Mesothelial cell of epicardium (in vitro differentiated cells): ENCODE measurements at places on chromosomes 6 and 20. TPM values are rescaled to one million over a fixed set of nuclear protein-coding genes. Genes with fewer than 3 reads are reported as not detected.

- DNase-seq, result no peak
Observed at GRCh38 chr20:20668639-20669038, 43.8 kb downstream of the RALGAPA2 start.

DNA sequence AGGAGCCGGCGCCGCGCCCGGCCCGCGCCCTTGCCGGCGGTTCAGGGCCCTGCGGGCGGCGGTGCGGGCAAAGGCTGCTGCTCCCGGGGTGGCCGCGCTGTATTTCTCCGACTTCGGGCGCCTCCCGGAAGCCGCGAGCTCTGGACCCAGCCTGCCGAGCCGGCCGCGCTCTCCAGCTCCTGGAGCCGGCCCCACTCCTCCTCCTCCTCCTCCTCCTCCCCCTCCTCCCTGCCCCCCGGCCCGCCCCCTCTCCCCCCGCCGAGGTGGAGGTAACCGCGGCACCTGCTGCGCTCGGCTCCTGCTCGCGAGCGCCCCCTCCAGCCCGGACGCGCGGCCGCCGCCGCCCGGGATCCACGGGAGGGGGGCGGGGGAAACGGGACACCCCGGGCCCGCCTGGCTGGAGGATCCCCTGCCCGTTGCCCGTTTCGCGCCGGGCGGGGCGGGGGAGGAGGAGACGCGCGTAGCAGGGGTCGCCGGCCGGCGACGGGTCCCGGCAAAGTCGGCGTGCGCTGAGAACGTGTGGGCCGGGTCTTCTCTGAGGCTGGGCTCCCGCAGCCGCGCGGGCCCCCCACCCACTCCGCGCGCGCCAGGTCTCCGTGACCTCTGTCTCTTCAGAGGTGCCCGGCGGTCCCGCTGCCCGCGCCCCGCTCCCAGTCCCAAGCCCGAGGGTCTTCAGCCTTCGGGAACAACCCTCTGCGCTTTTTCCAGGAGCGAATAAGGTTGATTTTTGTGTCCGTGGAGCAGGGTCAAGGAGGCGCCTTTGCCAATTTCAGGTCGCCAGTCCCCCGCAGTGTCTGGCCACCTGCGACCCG, at the start of gene SLC22A23:
Gene SLC22A23 (minus strand): TSS at position 153 of the 812 bp plus-strand sequence. CDS start 491 bp downstream, outside the sequence.
- DNase-seq, result peak; percentile 75

- DNase-seq, result peak; percentile 39
Observed at GRCh38 chr20:17611540-17612286, 41.8 kb downstream of the DSTN start.

- no peak for DNase-seq
Observed at GRCh38 chr6:35024551-35025054, 116.5 kb downstream of the TCP11 start.

DNA sequence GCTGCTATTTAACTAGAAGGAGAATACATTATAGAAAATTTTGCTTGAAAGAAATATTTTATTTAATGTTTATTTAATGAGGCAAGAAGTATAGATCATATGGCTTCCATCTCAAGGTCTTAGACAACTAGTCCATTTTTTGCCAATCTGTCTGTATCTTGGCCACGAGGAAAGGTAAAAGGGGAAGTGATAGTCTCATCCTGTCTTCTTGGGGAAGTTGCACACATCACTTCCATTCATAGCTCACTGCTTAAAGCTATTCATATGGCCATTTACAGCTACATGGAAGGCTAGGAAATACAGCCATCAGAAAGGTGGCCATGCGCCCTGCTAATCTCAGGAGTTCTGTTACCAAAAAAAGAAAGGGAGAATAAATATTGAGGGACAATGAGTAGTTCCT, 50.8 kb downstream of the METTL24 start:
- DNase-seq, result no peak

GRCh38 chr6:117740605-117741004, 65.3 kb downstream of the NUS1 start:
- no peak for DNase-seq

GRCh38 chr20:33236351-33236750, 555 bp downstream of the BPIFA1 start:
- no peak for DNase-seq

DNA sequence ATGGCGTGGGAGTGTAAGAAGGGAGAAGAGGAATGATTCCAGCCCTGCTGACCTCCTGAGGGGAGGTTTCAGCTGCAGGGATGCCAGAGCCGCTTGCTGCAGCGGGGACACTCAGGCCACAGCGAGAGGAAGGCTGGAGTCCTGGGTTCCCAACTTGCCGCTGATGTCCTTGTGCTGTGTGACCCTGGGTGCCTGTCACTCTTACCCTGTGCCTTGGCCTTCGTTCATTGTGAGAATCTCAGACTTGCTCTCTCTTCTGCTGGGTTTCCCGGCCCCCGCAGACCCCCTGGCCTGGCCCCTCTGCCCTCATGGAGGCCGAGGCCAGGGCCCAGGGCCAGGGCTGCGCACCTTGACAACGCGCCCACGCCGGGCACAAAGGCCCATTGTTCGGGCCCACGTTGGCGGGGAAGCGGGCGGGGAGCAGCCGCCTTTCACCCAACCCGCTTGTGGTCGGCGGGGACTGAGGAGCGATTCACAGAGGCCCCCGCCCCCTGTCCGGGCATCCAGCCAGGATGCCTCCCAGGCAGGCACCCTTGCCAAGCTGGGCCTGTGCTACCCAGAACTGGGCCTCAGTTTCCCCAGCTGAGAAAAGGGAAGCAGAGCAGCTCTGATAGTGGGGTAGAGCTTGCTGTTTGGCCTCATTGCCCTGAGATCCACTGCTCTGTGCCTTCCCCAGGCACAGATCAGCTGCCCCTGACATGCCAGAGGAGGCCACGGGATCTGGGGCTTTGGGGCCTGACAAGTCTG, 52.4 kb downstream of the CEBPB start:
- DNase-seq, result no peak

DNA sequence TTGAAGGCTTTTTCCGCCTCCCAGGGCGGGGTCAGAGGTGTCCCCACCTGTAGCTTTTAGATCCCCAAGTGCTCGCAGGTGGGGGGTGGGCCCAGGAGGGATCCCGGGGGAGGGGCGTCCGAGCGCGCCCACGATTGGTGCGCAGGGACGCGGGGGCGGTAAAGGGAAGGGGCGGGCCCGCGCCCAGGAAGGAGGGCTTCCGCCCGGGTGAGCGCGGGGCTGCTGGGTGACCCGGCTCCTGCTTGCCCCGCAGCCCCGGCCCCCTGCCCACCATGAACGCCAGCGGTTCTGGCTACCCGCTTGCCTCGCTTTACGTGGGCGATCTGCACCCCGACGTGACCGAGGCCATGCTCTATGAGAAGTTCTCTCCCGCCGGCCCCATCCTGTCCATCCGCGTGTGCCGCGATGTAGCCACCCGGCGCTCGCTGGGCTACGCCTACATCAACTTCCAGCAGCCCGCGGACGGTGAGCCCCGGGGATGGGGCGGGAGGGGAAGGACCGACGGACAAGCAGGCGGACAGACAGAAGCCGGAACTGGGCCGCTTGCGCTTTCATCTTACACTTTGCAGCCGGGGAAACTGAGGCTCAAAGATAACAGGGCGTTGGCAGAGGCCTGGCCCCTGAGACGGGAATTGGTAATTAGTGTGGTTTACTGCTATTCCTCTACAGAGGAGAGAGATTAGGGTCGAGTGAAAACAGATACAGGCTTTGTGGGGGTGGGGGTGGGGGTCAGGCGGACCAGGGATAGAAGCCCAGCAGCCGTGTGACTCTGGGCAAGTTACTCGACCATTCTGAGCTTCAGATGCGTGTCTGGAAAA, at the start of gene PABPC1L:
Gene PABPC1L (plus strand): TSS at position 189 of the 818 bp plus-strand sequence. CDS start 84 bp downstream, at position 273.
- DNase-seq, result peak; percentile 41

DNA sequence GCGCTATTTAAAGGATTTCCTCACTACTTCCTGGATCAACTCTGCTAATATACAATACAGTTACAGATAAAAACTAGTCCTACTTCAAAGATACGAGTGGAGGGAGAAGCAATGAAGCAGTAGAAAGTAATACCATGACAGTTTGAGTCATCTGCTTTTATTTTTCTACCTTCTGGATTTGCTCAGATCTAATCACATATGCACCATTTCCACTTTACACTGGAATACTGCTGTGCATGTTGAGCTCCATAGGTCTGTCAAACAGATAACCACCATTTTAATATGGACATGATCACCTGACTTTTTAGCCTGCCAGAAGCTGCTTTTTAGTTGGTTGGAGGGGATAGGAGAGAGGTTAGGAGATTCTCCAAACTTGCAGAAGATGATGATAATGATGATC, 92.5 kb downstream of the MMUT start:
- DNase-seq, result no peak

GRCh38 chr6:137815692-137816091, 51.4 kb upstream of the TNFAIP3 start:
- DNase-seq, result no peak

DNA sequence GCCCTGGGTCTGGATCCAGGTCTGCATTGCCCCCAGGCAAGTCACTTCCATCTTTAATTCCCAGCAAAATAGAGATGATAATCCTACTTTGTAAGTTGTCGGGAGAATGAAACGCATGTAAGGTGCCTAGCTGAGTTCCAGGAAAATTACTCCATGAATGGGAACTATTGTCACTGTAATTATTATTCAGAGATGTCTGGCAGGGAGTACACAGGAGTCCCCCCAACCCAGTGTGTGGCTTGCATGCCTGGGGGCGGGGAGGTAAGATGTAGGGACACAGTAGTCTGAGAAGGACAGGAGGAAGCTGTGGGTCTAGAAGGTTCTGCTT, 85.4 kb downstream of the CD40 start:
- no peak for DNase-seq

DNA sequence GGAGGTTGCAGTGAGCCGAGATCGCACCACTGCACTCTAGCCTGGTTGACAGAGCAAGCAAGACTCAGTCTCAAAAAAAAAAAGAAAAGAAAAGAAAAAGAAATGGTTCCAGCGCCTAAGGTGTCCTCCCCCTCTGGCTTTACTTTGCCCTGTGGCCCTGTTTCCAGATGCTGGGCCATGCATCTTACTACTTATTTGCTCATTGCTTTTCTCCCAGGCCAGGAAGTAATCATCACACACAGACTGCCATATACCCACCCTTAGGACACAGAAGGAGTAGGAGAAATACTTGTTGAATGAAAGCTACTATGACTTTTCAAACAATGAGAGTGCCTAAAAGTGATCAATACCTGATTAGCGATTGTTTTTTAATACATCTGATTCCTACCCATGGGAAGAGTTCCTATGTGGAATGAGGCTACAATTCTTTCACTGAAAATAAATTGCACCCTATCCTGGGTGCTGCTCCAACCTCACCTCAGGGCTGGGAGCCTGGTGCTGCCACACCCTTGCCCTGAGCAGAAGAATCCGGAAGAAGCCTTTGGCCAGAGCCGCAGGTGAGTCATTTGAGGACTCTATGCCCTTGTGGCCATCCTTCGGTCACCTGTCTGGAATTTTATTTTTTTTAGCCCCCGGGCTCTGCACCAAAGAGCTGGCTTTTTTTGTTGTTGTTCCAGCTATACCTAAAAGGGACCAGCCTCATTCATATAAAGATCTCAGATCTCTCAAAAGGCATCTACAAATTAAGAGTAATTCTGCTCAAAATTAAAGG, 22.7 kb upstream of the TFAP2C start:
- no peak for DNase-seq

DNA sequence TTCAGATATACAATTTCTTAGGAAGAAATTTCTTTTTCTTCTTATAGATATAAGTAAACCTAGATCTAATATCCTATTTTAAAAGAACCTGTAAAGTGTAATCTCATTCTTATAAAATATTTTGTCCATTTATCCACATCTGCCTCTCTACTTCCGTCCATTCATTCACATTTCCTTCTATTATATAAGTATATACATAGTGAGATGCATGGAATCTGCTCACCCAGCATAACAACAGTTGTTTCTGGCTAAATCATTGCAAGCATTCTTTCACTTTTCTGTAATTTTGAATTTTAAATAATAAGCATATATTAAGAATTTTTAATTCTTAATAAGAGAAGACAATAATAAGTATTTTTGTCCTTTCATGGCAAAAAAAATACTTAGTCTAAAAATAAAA, 45.4 kb downstream of the CEP162 start:
- DNase-seq, result no peak

TPX2 gene
- total RNA-seq, result 36.6 to 39.0 TPM (median 37.5 TPM) in 3 replicates

HAO1 gene
- total RNA-seq, result not detected in 3 replicates

EPB41L2 gene
- 62.8 to 67.6 TPM (median 66.3 TPM) in 3 replicates for total RNA-seq

SLC22A23 gene
- total RNA-seq, result 24.3 to 25.0 TPM (median 24.5 TPM) in 3 replicates

SMPDL3A gene
- total RNA-seq, result 55.2 to 58.9 TPM (median 57.3 TPM) in 3 replicates

PRICKLE4 gene
- 4.5 to 8.1 TPM (median 6.6 TPM) in 3 replicates for total RNA-seq

C6orf132 gene
- 22.4 to 23.9 TPM (median 22.5 TPM) in 3 replicates for total RNA-seq

USP49 gene
- total RNA-seq, result 12.0 to 13.8 TPM (median 12.1 TPM) in 3 replicates
